ENCODE measurements at places on chromosomes 1 and 21.

- DNase-seq = no peak
Measured at GRCh38 chr1:67755619-67756018, 70.6 kb downstream of the GADD45A start.

DNA sequence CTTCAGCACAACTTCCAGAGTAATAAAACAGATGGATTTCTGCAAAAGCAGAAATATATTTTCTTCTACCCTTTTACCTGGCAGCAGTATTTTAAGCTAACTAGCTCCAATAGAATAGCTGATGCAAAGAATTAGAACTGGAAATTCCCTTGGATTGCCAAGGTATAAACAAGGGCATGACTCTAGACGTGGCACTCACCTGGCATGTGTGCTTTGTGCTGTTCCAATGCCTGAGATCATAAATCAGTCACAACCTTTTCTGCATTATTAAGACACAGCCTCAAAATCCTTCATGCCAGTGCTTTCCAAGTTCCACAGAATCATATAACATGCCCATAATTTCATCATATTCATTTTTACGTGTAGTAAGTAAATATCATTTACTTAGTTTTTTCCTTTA, 1048.7 kb downstream of the ADGRL2 start:
- DNase-seq = no peak

GRCh38 chr1:8015036-8015808, 10.9 kb downstream of the ERRFI1 start:
- no peak for DNase-seq

DNA sequence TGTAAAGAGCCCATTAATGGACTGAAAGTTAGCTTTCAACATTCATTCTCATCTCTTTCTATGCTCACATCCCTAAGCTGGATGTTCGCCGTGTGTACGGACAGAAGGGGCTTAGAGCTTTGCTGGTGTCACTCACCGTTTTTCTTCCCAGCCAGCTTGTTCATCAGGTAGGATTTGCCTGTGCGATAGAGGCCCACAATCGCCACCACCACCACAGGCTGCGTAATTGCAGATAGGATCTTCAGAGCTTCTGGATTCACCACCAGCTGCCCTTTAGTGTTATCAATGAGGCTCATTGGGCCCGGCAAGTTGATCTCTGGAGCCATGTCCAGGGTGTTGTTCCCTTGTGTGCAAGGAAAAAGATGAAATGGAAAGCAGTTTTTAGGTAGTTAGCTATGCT, 4.3 kb downstream of the GBP2 start:
- DNase-seq = no peak

- DNase-seq = peak; percentile 79
Measured at GRCh38 chr1:21626921-21627339, 42.2 kb downstream of the RAP1GAP start.
